ENCODE measurements at places on chromosomes 12 and 14.

GRCh38 chr12:44628180-44628579 lies 247.9 kb downstream of the NELL2 start:
- DNase-seq, result no peak

GRCh38 chr14:76810953-76811400 lies 1.7 kb downstream of the ANGEL1 start:
- DNase-seq, result no peak

DNA sequence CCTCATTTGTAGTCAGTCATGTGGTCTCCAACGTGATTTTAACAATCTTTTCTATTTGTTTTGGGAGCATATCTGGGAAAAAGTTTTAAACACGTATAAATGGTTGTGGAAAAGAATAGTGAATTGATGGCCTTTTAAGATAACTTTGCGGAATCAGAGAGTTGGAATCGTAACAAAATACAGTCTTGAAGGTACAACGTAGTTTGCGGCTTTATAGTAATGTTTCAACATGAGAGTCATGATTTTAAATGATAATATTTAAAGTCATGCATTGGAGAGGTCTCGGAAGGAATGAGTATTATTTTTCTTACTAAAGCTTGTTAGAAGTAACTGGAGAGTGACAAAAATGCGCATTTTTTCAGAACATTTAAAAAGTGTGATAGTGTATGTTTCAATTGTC lies 1.6 kb downstream of the AEBP2 start:
- DNase-seq, result no peak

DNA sequence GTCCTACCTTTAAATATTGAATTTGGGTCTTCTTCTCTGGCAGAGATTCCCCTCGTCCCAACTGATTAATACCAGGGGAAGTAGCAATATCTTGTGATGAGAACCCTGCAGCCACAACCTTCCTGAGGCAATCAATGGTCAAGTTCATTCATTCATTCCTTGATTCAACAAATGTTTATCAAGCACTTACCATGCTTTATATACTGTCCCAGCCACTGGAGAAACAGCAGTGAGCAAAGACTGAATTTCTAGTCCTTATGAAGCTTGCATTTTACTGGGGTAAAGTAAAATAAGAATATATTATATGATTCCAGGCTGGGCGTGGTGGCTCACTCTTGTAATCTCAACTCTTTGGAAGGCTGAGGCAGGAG lies 300 bp upstream of the GIT2 start:
- DNase-seq, result no peak

DNA sequence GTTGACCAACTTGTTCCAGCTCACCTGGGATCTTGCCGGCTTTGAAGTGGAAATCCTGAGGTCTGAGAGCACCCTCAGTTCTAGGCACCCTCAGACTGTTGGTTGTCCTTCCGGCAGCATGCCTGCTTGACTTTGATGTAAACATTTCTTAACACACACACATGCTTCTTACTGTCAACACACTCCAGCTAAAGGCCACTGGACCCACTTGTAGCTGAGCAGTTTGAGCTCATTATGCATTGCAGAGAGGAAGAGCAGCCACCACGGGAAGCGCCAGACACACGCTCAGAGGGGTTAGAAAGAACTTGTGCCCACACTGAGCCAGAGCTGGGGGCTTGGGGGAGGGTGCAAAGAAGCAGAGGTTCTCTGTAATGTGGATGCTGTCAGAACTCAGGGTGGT lies 55.8 kb downstream of the TNFAIP2 start:
- DNase-seq, result no peak

DNA sequence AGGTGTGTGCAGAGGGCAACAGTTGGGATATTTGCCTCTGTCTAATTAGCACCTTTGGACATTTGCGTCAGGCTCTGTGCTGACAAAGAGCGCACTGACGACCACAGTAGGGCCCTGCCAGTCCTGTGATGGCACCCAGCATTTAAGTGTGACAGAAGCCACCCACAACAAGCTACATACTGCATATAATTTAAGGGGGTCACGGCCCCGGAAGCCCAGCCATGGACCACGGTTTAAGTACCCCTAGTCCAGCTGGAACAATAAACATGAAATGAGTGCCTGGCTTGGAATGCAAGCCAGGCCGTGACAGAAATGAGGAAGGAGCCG lies 16.8 kb upstream of the DYNC1H1 start:
- no peak for DNase-seq

DNA sequence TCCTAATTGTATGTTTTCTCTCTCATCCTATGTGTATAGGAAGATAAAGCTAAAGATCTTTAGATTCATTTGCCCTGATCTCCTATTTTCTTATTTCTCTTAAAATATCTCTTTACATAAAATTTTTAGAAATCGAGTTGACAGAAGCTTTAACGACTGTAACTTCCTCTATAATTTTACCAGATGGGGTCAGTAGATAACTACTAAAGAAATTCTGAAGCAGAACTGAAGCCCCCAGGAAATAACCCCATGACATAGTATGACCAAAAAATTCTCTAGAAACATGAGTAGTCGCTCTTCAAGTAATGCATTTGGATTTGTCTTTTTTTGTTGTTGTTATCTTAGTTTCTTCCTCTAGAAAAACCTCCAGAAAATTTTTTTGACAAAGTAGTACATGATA lies 288.0 kb downstream of the ERC1 start:
- no peak for DNase-seq

DNA sequence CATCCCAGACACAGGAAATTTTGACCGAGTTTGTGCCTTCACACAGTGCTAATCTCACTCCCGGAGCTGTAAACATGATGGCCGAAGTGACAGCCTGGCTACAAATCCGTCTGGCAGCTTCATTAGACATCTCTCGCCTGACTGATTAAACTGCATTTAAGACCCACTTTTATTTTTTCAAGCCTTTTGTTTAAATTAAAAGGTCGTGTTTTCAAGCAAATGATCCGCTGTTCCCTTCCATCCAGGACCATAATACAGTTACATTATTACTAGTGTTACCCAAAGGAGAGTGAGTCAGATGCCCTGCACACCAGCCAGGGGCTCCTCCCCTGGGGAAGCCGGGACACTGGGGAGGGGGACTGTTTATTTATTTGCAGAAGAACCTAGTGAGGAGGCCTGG lies 200.2 kb downstream of the EXOC5 start:
- DNase-seq, result no peak

GRCh38 chr14:68513137-68513536 lies 279.7 kb downstream of the ZFP36L1 start:
- DNase-seq, result no peak

- DNase-seq, result no peak
These were observed 1378.3 kb upstream of the SEL1L start for GRCh38 chr14:82911930-82912329.

- no peak for DNase-seq
These were observed 355.3 kb downstream of the GLT1D1 start for GRCh38 chr12:129208566-129208965.

DNA sequence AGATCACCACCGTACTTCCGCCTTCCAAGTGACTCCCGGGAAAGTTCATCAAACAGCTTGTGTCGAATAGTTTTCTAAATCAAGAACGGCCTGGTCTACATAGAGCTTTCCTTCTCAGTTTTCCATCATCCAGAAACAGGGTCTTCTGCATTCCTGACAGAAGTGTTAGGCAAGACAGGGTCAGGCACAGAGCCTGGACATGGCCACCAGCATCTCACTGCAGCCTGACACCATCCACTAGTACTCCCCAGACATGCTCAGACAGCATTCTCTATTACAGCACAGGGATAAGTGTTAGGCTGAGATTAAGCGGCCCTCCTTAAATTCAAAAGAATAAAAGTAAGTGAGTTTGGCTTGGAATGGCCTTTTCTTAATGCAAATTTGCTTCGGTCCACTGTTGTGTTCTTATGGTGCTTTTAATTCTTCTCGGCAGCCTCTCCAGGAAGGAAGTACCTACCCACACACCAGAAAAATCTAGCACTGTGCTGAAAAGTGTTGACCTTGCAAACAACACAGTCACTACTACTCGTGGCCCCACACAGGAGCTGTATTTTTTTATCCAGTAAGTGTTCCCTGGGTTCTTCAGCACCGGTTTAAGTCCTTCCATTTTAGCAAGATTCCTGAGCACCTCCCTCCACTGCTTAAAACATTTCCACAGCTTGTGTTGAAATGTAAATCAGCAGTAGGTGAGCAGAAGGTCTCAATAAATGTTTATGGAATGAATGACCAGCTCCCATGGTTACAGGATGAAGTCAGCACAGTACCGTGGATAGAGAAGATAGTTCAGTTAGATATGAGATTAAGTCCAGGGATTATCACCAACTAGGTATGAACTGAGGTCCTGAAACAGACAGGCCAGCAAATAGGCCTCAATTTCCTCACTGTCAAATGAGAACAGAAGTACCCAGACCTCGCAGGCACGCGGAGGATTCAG lies 44.1 kb downstream of the SETD3 start:
- no peak for DNase-seq

- no peak for DNase-seq
These were observed 96.3 kb upstream of the NAV3 start for GRCh38 chr12:77734214-77734883.

Measured in stimulated activated CD4-positive, alpha-beta T cell treated with anti-CD3 and anti-CD28 coated beads, TNF-alpha, amount 100 ng/mL, for 1 hour (primary cell).